ENCODE measurements at places on chromosomes 1 and 21. TPM values are rescaled to one million over a fixed set of nuclear protein-coding genes. Genes with fewer than 3 reads are reported as not detected.

- DNase-seq, result no peak
These were observed 1.3 kb downstream of the PLA2G2E start for GRCh38 chr1:19922015-19922688.

- no peak for DNase-seq
These were observed 21.7 kb downstream of the GLRX2 start for GRCh38 chr1:193083365-193084088.

DNA sequence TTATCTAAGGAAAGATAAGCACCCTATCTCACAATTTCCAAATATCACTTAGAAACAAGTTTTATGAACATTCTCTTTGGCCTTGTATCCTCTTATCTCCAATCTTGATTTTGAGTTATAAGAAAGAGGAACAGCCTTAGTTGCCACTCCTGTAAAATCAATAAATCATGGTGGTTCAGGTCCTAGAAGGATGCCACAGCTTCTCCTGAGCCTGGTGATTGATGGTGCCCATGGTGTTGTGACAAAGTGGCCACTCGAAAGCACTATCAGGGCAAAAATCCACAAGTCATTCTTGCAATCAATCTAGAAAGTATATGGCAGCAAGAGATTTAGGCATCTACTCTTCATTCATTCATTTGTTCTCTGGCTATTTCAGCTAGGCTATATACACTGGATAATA, 27.8 kb downstream of the GBP6 start:
- DNase-seq, result no peak

- DNase-seq, result no peak
These were observed 132.7 kb upstream of the IPO9 start for GRCh38 chr1:201696217-201696761.

DNA sequence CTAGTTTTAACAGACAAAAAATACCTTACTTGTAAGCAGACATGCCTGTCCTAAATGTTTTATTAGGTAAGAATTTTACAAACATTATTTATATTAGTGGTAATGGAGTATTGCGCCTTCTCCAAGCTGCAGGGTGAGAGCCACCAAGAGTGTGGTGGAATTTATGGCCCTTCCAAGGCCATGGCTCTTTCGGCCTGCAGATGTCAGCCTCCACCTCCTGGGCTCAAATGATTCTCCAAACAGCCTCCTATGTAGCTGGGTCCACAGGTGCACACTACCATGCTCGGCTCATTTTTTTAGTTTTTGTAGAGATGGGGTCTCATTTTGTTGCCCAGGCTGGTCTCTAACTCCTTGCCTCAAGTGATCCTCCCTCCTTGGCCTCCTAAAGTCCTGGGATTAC, 56.3 kb downstream of the ITGB3BP start:
- DNase-seq, result no peak

DNA sequence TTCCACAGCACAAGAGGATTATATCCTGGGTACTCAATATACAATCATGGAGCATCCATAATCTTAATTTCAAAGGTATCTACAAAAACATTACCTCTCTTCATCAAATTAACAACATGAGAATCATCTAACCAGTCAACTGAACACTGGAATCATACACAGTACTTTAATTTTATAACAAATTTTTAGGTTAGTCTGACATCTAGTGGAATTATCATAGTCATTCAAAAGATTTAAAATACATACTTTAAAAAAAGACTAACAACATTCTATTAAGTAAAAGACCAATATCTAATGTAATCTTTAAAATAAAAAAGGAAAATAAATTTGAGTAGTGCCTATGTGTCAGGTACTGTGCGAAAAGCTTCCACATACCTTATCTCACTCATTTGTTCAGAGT, 16.8 kb upstream of the SH3GLB1 start:
- no peak for DNase-seq

GRCh38 chr1:151838222-151839081, 1.2 kb downstream of the C2CD4D start:
- DNase-seq, result no peak

DNA sequence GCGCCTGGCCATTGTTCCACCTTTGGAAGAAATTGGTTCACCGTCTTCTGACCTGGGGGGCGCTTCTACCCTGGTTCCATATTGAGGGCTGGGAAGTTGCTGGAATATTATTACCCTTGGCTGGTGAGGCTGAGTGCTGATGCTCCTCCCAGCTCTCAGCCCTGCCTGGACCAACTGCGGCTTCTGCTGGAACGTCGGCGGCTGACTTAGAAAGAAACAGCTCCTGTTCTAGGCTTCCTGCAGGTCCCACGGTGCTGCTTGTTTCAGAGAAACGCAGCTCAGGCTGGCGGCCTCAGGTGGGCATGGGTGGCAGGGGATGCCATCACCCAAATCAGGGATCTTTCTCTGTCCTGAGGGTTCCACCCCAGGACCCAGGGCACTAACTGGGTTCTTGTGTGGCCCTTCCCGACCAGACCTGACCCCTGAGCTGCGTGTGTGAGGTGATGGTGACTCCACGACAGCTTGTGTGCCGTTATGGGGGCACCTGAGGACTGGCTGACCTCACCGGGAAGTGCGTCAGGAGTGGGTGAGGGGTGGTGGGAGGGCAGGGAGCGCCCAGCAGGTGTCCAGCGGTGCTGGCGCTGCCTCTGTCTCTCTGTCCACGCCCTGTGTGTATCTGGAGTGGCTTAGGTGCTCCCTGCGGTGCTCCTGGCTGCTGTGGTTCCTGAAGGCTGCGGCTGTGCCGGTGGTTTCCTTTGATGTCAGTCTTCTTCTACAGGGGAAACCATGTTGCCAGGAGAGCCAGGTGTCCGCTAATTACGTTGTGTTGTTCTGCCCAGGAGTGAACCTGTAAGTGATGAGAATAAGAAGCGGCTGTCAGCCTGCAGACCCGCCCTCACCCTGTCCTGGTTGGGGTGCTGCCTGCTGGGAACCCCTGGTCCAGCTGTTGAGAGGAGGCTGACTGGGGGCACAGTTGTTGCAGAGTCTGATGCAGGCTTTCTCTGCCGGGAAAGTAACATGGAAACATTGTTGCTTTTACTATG, 8.9 kb downstream of the SKI start:
- DNase-seq, result no peak

DNA sequence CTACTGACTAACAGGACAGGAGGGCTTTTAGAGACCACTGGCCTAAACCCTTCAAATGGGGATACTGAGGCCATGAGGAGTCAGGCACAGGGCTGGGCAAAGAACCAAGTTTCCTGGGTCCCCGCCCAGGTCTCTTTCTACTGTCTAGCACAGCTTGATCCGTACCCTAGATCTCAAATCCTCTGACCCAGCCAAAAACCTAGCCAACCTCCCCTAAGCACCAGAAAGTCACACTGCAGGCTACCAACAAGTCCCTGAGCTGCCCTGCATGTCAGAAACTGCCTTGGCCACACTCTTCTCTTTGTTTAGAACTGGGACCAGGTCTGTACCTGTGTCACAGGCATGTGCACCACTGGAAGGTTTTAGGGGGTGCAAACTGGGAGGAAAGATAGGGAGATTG, 33.6 kb downstream of the AHDC1 start:
- DNase-seq, result no peak

- no peak for DNase-seq
These were observed 1103.3 kb upstream of the B3GALT2 start for GRCh38 chr1:194289569-194290266.

DNA sequence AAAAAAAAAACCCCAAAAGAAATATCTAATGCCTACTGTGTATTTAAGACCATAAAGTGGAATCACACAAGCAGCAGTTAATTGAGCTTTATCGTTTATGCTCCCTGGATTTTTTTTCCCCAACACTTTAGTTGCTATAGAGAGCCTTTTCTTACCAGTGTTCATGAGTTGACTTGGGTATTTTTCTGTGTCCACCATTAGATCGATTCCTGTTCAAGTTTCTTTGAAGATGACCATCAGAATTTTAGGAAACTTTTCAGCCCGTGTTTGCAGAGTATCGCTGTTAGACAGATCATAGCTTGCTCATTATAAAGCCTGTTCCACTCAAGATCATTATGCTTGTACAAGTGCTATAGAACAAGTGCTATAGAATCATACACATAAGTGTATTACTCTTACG, 1.5 kb downstream of the RALGPS2 start:
- no peak for DNase-seq

DNA sequence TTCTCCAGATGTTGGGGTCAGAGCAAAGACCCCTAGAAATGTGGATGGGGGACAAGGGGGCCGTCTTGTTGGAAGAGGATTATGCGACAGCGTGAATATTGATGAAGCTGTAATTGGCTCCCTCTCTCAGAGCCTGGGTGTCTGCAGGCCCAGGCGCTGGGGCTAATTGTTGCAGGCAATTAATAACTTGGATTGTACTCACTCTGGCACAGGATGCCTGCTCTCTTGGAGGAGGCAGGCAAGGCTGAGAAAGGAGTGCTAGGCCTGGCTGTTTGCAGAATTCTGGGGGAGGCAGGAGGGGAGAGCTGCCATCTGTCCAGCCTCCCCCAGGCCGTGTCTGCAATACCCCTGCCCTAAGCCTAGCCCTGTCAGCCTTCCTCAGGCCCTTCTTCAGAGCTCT, 4.1 kb upstream of the DISP3 start:
- no peak for DNase-seq

DNA sequence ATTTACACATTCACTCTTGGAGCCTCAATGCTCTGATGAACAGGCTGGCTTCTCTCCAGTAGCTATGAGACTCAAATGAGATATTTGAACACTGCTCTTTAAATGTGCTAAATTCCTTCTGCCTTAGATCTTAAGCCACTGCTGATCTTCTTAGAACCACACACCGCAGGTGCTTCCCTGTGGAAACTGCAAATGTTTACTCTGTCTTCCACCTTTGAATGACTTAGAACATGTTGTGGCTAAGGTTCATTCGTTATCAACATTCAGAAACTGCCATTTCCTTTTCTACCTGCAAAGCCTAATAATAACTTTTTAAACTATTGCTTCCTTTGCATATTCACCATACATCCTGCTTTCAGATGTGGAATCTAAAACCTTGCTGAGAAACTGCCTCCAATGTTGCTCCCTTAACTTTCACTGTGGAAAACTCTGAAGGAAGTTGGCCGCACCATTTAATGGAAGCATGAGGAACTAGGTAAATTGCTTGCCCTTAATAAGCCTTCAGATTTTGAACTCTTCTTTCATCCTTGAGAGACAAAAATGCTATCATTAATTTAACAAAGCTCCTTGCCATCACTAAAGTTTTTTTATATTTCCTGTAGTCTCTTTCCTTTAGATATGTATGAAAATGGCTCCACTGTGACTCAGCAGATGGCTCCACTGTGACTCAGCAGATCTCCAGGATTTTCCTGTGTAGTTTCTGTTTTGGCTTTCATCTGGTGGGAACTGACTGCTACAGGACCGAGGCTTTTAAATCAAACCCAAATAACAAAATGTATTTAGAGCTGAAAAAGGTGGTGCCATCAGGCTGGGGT, 143.8 kb downstream of the TNFSF18 start:
- DNase-seq, result no peak

DNA sequence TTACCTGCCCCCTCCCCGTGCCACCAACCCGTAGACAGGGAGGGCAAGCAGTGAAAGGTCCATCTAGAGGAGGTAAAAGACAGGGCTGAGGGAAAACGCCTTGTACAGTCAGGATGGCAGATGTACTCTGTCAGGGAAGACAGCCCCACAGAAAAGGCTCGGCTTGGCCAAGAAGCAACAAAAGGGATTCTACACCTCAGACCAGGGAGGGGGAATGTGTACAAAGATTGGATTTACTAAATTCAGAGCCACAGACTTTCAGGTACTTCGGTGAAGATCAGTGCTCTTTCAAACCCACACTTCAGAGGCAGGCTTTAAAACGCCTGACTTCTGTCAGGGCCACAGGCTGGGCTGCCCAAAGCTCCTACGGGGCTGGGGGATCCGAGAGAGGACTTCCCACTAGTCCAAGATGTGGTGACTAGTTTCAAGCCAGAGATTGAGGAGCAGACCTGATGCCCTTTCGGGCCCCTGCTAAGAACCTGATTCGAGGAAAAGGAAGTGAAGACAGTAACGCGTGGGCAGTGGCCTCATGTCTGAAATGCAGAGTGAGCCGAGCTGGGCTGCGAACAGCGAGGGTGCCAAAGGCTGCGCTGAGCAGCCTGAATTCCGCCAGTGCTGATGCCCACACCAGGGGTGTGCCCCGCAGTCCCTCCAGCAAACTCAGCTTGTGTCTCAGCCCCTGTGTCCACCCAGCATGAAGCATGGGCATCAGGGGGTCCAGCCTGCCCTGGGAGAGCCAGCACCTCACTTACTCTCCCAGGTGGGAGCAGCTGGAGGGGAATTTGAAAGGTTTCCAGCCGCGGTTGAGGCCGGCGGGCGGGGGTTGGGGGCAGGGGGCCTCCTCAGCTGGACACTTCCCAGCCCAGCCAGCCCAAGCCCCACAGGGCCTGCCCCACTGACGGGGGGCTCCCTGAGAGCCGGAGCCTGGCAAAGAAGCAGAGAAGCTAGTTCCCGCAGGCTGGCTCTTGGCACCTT, 36.2 kb downstream of the KIAA1614 start:
- DNase-seq, result no peak

GRCh38 chr1:60695716-60696171, 386.6 kb upstream of the NFIA start:
- DNase-seq, result no peak

DNA sequence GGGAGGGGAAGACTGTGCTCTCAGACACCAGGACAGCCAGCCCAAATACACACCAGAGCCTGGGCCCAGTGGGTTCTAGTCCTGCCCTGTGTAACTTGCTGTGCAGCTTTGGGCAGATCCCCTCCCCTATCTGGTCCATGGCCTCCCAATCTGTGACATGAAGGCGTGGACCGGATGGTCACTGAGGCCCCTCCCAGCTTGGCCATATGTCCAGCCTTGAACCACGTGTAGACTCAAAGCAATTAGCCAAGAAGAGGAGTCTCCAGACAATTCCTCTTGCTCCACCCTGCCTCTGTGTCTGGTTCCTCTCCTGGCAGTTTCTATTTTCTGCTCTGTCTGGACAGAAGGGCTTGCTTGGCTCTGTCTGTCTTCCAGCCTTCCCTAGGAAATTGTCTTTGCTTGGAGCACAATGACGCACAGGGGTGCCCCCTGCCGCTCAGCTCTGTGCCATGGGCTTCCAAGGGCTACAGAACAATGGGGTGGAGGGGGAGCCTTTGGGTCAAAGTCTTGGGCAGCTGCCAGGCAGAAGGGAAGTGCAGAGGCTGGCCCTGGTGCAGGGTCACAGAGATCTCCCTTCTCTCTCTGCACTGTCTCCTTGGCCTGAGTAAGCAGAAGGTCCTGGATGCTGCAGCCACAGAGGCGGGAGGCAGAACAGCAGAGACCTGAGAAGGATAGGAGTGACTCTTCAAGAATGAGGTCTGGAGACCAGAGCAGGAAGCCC, 66.1 kb downstream of the TENT5C start:
- DNase-seq, result no peak

The KCNA3 gene
- total RNA-seq, result 0.94 TPM

The ERVH48-1 gene
- total RNA-seq, result not detected

The LCE5A gene
- total RNA-seq, result not detected

The CAPN8 gene
- total RNA-seq, result 0.71 TPM

The DIO1 gene
- total RNA-seq, result 4.1 TPM

The MYCL gene
- total RNA-seq, result 36.5 TPM

The MMEL1 gene
- total RNA-seq, result 1.1 TPM

The ASB17 gene
- total RNA-seq, result not detected

The KDF1 gene
- 12.2 TPM for total RNA-seq

The CASP9 gene
- 13.1 TPM for total RNA-seq

The SLFNL1 gene
- 0.14 TPM for total RNA-seq

The DYNLT5 gene
- 4.1 TPM for total RNA-seq

The NUDT4B gene
- total RNA-seq, result 1.3 TPM

Data from type B pancreatic cell (in vitro differentiated cells).